Stimulated activated effector memory CD8-positive, alpha-beta T cell treated with anti-CD3 and anti-CD28 coated beads, Interleukin-12 subunit alpha, Interleukin-12 subunit beta, amount 100 ng/mL, for 72 hours (primary cell): ENCODE measurements at places on chromosomes 5 and 9.

DNA sequence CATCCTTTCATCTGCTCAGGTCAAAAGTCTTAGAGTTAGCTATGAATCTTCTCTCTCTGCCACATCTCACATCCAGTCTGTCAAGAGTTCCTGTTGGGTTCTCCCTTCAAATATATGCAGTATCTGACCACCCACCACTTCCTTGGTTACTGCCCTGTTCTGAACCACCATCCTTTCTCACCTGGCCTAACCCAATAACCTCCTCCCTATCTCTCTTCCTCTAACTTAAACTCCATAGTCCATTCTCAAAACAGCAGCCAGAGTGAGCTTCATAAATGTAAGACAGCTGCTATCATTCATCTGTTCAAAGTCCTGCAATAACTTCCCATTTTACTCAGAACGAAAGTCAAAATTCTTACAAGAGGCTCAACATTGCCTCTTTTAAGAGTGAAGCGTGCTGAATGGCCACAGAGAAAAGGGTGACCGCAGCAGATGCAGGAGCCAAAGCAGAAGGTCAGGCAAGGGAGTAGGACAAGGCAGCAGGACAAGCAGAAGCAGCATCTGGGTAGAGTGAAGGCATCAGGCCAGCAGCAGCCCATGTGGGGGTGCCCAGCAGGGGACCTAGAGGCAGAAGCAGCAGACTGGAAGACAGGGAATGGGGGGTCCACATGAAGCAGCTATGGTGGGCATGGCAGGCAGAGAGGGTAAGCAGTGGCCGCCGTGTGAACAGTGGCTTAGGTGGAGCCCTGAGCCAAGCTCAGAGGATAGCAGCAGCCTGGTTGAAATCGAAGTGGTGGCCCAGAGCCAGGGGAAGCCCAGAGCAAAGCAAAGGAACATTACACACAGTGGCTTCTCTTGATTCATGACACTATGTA, 39.3 kb upstream of the CDC42SE2 start:
- DNase-seq: no peak

DNA sequence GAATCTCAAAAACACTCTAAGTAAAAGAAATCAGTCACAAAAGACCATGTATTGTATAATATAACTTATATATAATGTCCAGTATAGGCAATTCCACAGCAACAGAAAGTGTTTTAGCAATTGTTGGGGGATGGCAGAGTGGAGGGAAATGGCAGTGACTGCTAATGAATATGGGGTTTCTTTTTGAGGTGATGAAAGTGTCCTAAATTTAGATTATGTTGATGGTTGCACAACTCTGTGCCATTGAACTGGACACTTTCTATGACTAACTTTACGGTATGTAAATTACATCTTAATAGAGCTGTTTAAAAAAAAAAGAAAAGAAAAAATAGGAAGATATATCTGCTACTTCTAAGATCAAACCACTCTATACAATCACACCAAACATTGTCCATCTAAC, 124.9 kb upstream of the ZNF462 start:
- DNase-seq: no peak

GRCh38 chr5:131068893-131069643, 96.0 kb downstream of the HINT1 start:
- peak; percentile 6 for DNase-seq

DNA sequence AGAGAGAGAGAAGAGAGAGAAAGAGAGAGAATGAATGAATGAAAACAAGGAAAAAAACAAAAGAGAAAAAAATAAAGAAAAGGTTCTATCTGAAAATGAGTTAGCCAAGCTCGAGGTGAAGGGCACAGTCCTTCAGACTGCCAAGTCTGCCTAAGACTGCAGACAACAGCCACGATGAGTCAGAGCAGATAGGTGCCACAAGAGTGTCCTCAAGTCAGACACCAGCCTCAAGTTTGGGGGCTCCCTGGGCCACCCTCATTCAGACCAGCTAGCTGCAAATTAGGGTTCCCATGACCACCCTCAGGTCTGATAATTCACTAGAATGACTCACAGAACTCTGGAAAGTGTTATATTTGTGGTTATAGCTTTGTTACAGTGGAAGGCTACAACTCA, 13.9 kb upstream of the HABP4 start:
- DNase-seq: no peak

DNA sequence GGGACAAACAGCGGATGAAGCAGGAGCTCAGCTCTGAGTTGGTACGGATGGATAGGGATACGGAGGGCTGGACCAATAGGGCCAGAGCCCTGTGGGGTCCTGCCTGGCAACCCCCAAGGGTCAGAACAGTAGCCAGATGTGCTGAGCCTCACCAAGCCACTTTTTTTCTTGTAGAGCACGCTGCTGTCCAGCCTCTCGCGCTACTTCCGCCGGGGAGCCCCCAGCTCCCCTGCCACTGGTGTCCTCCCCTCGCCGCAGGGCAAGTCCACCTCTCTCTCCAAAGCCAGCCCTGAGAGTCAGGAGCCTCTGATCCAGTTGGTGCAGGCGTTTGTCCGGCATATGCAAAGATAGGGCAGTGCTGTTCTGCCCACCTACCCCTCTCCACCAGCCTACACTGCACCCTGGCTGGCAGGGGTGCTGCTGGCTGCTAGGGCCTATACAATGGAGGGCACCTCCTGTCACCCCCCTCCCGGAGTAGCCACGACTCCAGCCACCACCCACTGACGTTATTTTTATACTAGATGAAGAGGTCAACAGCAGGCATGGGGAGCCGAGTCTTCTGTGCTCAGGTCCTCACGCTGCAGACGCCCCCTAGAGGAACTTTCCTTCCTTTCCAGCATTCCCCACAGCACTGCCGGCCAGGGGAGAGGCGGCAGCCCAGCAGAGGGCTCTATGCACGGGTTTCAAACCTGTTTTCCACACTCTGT, 21.6 kb downstream of the SH3GLB2 start:
- no peak for DNase-seq

- no peak for DNase-seq
Observed at GRCh38 chr5:115309751-115310370, 13.4 kb upstream of the CCDC112 start.

DNA sequence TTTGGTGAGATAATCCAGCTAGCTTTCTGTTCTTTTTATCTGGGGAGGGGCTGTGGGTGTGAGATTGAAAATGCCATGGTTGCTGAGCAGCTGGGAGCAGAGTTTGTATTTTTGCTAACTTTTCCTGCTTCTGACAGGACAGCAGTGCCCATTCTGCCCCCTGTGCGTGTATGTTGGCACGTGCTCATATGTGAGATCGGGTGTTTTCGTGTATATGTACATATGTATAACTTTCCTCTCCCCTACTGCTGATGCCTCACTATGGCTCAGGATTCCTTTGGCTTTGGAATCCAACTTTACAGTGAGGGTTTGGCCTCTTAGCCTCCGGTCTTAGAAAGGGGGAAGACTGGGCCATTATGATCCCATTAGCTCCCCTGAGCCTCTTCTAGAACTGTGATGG, 38.3 kb downstream of the RGS3 start:
- no peak for DNase-seq

GRCh38 chr5:116604805-116605204, 30.2 kb upstream of the SEMA6A start:
- DNase-seq: no peak

GRCh38 chr9:38619556-38620447, 594 bp downstream of the ANKRD18A start:
- DNase-seq: peak; percentile 49

GRCh38 chr5:125558016-125558415, 811.6 kb upstream of the ZNF608 start:
- no peak for DNase-seq

- no peak for DNase-seq
Observed at GRCh38 chr5:15020736-15021135, 149.2 kb upstream of the ANKH start.

GRCh38 chr9:121464968-121465367, 34.7 kb downstream of the GGTA1 start:
- no peak for DNase-seq

GRCh38 chr9:92970467-92970923, 23.2 kb downstream of the FGD3 start:
- no peak for DNase-seq

GRCh38 chr5:88503406-88503805, 234.8 kb upstream of the TMEM161B start:
- DNase-seq: no peak

- no peak for DNase-seq
Observed at GRCh38 chr9:20379804-20380225, 242.5 kb downstream of the MLLT3 start.

DNA sequence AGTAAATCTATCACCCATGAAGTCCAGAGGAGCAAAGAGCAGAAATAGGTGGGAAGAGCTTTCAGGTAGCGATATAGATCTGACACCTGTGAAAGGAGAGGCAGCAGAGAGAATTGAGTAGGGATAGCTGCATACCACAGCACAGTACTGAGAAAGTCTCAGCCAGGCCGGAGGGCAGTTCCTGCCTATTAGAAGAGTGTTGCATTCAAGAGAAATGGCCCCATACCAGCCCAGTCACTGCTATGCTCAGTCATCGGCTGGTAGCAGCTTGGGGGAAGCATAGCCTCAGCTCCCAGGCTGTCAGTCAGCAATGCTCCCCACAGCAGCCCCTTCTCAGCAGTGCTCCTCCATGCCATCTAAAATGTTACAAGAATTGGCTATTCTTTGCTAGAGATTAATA, 285.1 kb upstream of the CDH6 start:
- DNase-seq: no peak

GRCh38 chr9:70534471-70534870, 120.0 kb upstream of the KLF9 start:
- no peak for DNase-seq

GRCh38 chr5:1292846-1293415, 1.9 kb downstream of the TERT start:
- no peak for DNase-seq

GRCh38 chr9:13279284-13280141, at the start of gene MPDZ:
Gene MPDZ (minus strand): TSS chr9:13279692. CDS start chr9:13250315, 29,377 bp downstream.
- no peak for DNase-seq

GRCh38 chr5:104733063-104733669, 1170.6 kb upstream of the NUDT12 start:
- DNase-seq: no peak

DNA sequence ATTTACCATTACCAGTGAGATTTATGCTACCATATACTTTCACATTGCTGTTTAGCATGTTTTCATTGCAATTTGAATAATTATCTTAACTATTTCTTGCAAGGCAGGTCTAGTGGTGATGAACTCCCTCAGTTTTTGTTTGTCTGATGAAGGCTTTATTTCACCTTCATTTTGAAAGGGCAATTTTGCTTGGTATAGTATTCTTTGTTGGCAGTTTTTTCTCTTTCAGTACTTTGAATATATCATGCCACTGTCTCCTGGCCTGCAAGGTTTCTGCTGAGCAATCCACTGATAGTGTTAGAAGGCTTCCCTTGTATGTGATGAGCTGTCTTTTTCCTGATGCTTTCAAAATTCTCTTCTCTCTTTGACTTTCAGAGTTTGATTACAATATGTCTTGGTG, 188.0 kb downstream of the MARCHF11 start:
- DNase-seq: no peak

GRCh38 chr5:138724470-138725146, 28.6 kb upstream of the CTNNA1 start:
- no peak for DNase-seq

DNA sequence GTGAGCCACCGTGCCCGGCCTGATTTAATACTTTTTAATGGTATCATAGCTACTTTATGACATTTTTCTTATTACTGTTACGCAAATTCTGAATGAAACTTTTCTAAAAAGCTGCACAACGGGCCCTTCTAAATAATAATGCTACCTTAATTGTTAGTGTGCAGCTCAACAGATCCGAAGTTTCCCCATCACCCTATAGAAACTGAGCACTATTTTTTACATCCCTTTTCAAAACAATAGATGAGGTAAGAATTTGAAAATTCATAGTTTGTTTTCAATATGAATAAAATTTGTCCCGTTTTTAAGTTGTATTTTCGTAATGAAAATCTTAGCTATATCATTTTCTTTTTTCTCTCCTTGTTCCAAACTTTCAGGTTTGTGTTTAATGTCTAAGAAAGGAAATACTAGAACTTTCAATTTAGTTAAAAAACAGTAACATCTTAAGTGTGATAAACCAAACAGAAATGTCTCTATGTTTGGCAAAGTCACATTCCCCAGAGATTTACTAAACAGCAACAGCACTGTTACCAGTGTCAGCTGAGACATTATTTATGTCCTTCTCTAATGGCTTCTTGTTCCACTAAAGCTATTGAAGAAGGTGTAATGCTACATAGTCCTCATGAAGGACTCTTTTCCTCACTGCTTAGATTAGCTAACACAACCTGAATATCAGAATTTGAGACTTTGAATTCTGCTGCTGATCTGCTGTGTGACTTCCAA, 22.9 kb downstream of the KIF2A start:
- DNase-seq: no peak

DNA sequence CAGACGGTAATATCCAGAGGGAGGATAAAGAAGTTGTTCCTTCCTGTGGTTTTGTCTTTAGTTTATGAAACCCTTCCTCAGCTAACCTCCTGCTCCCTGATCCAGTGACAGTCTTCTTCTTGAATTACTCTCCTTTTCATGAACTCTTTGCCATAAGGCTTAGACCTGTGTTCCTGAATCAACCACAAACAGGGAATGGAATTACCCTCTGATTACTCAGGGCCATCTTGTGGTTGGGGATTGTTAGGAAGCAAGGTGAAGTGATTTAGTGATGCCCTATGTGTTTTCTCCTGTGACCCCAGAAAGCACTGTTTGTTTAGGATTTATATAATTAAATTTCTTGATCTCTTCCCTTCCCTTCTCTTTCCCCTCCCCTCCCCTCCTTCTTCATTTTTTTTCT, 409.1 kb downstream of the TAF11L14 start:
- no peak for DNase-seq

DNA sequence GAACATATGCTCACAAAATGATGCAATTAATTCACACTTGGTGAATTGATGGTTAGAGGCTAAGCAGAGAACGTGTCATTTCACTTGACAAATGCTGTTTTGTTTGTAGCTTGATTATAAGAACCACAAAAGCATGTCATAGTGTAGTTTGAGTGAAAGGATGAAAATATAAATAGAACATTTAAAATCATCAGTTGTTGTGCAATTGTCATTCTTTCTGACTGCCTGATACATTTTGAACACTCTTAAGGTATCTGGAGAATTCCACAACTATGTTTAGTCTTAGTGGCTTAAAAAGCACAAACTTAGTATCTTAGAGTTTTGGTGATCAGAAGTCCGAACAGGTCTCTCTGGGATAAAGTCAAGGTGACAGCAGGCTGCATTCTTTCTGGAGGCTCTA, 129.4 kb downstream of the BASP1 start:
- DNase-seq: no peak

DNA sequence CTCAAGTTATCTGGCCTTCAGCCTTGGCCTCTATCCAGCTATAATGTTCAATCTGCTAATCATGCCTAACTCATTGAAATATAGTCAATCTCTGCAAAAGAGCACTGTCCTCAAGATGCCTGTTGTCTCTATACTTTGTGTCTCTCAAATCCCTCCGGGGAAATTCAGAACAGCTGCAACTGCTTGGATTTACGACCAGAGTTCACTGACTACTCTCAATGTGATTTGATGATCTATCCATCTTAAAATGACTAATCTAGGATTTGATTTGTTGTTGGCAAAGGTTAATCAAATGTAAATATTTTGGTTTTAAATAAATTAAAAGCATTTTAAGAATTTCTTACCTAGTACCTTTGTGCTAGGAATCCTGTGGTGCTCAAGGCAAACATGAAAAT, 40.9 kb downstream of the SVEP1 start:
- no peak for DNase-seq

GRCh38 chr9:120868339-120868675, 8.7 kb downstream of the PHF19 start:
- no peak for DNase-seq
